NCI-H510A (cell line): ENCODE measurements at places on chromosomes 5 and 9.

DNA sequence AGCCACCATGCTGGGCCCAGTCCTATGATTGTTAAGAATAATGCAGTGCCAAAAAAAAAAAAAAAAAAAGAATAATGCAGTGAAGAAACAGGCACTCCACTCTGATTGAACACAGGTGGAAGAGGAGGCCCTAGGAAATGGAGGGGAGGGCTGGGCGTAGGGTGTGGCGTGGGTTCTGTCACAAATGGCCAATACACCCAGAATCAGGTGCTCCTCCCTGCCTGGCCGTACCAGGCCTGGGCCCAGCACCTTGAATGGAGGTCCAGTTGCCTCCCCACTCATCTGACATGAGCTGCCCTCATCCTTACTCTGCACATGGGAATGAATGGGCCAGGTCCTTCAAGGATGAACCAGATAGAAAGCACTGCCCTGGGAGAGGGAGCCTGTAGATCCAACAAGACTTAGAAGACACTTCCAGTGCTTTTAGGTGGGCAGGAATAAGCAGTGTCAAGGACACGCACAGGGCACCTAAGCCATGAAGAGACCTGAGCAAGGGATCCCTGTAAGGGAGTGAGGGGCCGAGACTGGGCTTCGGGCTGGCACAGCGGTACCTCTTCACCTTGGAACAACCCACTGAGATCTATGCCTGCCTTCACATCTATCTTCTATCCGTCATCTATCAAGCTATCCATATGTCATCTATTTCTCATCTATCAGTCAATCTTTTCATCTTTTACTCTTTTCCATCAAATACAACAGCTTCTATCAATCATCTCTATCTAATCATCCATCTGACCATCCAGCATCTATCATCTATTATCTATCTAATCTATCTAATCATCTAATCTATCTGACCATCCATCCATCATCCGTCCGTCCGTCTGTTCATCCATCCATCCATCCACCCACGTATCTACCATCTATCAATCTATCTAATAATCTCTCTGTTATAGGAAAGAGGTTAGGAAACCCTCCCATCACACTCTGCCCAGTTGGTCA lies 15.9 kb downstream of the NINJ1 start:
- DNase-seq = no peak

GRCh38 chr9:21611891-21612290 lies 129.8 kb upstream of the IFNE start:
- DNase-seq = no peak

DNA sequence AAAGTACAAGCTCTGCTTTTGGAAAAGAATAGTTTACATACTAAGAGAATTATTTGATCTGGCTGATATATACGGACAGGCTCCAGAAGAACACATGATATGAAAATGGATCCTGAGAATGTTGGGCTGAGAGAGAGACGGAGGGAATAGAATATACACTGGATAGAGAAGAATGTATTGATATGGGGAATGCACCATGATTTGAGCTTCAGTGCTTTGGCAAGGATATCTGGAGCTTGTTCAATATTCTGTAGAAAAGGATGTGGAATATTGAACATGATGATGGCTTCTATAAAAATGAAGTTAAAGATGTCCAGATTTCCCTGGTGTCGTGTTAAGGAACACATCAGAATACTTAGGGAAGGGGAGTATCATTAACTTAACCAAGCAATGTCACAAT lies 280.5 kb upstream of the VLDLR start:
- DNase-seq = no peak

- DNase-seq = no peak
Measured at GRCh38 chr5:174755106-174755505, 30.7 kb downstream of the MSX2 start.

- no peak for DNase-seq
Measured at GRCh38 chr9:8633784-8634183, 834.2 kb upstream of the DMAC1 start.

- no peak for DNase-seq
Measured at GRCh38 chr5:150060471-150060870, 25.9 kb downstream of the CSF1R start.

GRCh38 chr5:74578356-74579044 lies 62.0 kb downstream of the ENC1 start:
- DNase-seq = no peak

DNA sequence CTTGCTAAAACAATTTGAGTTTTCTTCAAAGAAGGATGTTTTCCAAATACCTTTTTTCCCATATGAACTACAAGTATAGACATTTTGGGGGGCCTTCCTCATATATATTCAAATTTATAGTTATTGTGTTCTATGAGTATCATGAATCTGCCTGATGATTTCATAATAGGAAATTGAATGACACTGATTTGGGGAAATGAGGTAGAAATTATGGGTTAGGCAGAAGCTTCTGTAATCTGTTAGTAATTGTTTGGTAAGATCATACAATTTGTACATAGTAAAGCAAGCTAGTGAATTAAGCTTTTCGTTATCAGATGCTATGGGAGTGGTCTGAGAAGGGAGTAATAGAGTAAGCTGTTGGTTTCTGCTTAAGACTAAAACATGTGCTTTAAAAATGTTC lies 98.0 kb downstream of the TRIO start:
- no peak for DNase-seq

DNA sequence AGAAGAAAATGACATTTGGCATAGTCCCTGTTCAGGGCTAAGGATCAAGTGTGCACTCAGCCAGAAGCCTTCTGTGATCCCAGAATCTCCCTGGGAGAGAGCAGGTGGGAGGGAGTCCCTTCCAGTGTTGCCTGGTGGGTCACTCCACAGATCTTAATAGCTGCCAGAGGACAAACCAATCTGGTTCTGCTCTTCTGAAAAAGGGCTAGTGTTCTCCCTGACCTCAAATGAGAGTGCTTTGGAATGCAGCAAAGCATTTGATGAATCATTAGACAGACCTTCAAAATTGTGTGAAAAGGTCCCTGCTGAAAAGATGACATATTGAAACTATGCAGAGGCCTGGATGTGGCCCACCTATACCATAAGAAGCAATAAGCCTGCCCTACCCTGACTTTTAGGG lies 339.7 kb downstream of the TMEM232 start:
- no peak for DNase-seq

DNA sequence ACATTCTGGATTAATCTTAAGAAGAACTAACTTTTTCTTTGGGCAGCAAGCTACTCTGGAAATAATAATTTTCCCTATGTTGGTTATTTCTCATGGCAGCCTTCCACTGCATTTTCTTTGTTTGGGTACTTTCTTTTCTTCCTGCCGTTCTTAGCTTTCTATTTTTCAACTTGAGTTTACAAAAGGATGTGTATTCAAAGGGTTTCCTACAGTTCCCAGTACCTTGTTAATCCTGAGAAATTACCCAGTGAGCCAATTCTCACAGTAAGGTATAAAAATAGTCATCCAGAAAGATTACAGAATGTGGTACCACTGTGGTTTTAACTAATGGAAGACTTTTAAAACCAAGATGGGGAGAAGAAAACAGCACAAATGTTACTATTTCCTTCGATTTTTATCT lies 20.2 kb downstream of the GPR21 start:
- DNase-seq = no peak

- no peak for DNase-seq
Measured at GRCh38 chr9:504921-505740, 290.5 kb downstream of the DOCK8 start.

DNA sequence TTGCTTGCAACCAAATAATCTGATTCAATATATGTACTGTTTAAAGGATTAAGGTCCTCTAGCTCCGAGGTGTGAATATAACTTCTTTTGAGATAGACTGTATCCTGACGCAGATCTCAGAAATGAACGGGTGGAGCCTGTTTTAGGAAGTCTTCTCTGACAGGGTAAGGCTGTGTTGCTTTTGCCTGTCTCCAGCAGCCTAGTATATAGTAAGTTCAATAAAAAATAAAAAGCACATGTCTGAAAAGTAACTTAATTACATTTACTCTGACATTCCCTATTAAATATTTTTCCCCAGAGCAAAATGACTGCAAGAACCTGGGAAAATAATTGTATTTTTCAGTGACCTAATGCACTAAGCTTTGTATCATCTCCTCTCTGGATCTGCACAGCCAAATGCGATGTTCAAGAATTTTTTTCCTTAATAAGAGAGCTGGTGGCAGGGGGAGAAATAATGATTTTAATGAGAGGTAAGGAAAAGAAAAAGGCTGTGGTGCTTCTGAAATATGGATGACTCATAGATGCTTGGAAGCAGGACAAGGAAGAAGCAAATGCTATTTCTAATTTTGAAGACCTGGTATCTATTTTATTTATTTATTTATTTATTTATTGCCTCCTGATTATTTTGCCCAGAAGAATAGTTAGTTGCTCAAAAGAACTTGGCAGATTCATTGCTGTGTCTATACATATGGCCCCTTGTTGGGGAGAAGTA lies 7.3 kb downstream of the PPP3R2 start:
- no peak for DNase-seq

DNA sequence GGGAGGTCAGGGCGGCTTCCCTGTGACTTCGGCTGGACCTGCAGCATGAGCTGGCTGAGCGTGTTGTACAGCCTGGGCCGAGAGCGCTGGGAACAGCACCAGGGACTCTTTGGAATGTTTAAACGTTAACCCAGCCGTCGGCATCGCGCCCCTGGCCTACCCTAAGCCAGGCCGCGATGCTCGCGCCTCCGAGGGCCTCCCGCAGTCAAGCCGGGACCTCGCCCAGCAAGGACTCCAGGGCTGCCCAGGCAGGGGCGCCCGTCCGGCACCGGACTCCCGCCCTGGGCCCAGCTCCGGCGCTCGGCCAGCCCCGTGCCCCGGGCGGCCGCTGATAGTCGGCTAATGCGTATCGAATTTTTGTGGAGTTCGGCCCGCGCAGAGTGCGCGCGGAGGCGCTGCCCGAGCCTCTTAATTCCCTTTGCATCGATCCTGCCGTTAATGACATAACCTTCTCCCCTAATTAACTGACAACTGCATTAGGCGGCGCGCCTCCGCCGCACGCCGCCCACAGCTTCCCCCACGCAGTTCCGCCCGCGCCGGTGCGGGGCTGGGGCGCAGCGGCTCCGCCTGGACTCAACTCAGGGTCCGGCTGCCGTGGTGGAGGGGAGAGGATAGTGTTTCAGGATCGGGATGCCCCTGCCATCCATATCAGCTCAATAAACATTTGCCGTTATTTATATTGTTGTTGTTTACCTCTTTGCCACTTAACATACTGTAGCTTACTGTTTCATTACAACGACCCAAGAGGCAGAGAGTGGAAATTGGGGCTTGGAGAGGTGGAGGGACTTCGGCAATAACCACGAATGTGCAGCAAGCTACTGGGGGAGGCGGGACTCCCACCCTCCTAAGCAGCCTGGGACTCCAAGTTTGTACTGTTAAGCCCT lies 28.8 kb upstream of the CDC23 start:
- no peak for DNase-seq

GRCh38 chr9:119834064-119834620 lies 464.9 kb upstream of the BRINP1 start:
- DNase-seq = no peak

GRCh38 chr5:53508125-53508524 lies 27.7 kb downstream of the FST start:
- DNase-seq = no peak

GRCh38 chr9:93480262-93480661 lies 26.9 kb upstream of the FAM120AOS start:
- DNase-seq = no peak

- no peak for DNase-seq
Measured at GRCh38 chr9:132005899-132006298, 73.8 kb downstream of the MED27 start.

GRCh38 chr9:95499046-95499676 lies 17.6 kb downstream of the PTCH1 start:
- DNase-seq = no peak

- no peak for DNase-seq
Measured at GRCh38 chr5:150542933-150543445, 35.1 kb downstream of the NDST1 start.

DNA sequence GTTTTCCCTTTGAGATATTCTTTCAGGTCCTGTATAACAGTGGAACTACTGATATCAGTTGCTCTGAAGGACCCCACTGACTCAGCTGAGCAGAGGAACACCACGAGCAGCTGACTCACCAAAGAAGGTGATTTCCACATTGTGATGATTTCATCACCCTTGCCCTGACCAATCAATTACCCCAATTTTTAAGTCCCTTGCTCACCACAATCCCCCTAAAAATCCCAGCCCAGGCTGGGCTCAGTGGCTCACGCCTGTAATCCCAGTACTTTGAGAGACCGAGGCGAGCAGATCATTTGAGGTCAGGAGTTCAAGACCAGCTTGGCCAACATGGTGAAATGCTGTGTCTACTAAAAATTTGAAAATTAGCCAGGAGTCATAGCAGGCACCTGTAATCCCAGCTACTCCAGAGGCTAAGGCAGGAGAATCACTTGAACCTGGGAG lies 125.3 kb upstream of the ABCA1 start:
- no peak for DNase-seq

GRCh38 chr5:107772418-107773310 lies 101.9 kb upstream of the EFNA5 start:
- no peak for DNase-seq

DNA sequence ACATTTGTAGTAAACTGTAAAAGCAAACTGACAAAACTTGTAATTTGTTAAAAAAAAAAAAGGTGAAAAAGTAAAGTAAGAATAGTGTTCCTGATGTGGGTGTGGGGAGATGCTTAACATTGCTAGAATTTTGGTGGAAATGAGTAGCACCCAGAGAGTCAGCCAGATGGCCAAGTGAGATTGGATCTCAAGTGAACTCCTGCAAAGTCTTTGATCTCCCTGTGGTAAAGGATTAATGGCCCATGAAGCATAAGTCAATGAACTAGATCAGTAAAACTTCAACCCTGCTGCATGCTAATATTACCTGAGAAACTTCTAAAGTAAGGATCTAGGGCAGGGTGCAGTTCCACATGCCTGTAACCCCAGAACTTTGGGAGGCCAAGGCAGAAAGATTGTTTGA lies 19.0 kb upstream of the FAM169A start:
- DNase-seq = no peak
